ENCODE measurements at places on chromosomes 5 and 9.

DNA sequence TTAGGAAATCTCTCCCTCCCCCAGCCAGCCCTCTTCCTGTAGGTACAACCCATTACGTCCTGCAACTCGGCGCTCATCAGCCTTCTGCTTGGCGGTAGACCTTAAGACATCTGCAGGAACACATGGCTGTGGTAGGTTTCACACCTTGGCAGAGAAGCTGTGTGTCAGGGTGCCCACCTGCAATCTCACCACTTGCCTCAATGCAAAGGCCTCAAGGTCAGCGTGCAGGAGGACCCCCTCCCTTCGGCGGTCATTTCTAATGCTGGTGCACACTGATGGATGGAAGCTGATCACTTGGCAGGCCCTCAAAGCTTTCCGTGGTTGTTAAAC is 67.3 kb downstream of the CRB2 start:
- no peak for DNase-seq

DNA sequence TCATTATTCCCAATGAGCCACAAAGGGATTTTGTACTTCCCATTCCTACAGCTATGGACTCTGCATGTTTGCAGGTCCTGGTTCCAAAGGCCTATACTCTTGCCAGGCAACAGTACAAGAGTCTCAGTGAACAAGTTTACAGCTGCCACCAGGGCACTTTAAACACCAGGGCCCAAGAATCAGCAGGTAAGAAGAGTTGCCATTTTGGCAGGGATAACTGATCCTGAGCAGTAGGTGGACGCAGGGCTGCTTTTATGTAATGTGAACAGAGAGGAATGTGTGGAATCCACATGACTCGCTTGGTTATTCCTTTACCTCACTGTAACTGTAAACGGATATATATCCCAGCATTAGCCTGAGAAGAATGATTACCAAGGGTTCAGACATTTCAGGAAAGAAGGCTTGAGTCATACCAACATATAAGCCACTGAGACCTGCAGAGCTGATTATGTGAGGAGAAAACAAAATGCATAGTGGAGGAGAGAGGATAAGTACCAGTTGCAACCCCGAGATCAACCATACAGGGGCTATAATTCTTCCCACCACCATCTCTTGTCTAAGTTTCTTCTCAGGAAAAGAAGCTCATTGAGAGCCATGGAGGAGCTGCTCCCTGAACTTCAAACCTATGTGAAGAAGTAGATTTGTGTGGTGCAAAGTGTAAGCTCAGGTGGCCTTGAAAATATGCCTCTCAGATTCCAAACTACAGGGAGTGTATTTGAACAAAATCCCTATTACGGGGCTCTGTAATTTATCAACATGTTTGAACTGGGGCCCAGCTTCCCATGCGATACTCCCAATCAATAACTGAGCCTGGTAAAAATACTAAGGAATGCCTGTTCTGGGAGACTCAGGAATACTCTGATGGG is 24.6 kb downstream of the RAPGEF6 start:
- no peak for DNase-seq

DNA sequence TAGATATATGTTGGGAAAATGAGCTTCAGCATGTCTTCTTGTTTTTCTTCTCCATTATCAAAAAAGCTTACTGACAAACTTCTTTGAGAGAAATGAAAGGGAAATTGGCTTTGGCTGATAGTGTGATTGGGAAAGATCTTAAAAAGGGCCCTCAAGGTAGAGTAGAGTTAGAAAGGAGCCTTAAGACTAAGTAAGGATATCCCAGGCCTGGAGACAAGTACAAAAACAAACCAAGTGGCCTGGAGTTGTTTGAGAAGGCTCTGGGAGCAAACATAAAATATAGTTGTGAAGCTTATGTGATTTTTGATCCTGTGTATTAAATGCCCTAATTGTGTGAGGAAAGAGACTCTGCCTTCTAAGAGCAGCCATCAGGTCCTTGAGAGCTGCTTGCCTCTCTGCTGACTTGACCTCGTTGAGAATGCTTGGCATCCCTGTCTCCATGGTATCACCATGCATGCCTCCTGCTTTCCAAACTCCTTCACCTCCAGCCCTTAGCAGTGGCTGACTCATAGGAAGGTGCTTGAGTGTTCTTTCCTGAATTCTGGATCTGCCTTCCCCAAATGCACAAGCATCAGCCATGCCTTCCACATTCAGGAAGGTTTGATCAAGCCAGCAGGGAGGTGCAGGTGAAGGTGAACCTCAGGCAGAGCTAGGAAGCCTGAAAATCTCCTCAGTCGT is 78.9 kb downstream of the SMARCA2 start:
- no peak for DNase-seq

GRCh38 chr5:158847772-158848171 is 251.9 kb downstream of the EBF1 start:
- no peak for DNase-seq

DNA sequence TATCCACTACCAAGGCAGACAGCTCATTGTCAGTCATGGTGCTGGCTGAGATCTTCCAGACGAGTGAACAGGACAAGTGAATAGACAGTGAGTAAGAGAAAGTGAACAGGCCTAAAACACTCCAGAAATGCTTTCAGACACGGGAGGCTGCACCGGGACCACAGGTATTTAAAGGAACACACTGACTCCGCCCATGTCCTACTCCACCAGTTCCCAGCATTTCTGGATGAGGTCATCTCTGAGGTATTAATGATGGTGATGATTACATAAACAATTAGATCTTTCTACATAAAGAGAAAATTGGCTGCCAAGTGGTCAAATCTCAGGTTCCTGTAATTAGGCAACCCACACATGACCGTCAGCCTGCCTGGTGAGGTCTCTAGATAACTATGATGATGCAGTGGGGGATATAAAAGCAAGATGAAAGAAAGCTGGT is at the start of gene ACTBL2:
TSS of gene ACTBL2 (minus strand) at position 141 of the 436 bp plus-strand sequence. CDS start at position 37, 104 bp downstream.
- no peak for DNase-seq

GRCh38 chr9:75197561-75197960 is 109.2 kb downstream of the OSTF1 start:
- DNase-seq: no peak

- DNase-seq: no peak
These were observed 96.1 kb downstream of the ZNF462 start for GRCh38 chr9:106958955-106959657.

- DNase-seq: no peak
These were observed 8.5 kb upstream of the TNFSF8 start for GRCh38 chr9:114938687-114939575.

- no peak for DNase-seq
These were observed 211.6 kb upstream of the TMEM161B start for GRCh38 chr5:88480245-88480644.

- no peak for DNase-seq
These were observed 276.6 kb upstream of the MVB12B start for GRCh38 chr9:126049896-126050604.

- DNase-seq: peak; percentile 38
These were observed 181.8 kb downstream of the GLIS3 start for GRCh38 chr9:4117835-4118610.

- no peak for DNase-seq
These were observed 9.7 kb upstream of the ZNF354A start for GRCh38 chr5:178740181-178740557.

- no peak for DNase-seq
These were observed 61.4 kb downstream of the FAM78A start for GRCh38 chr9:131214876-131215275.

- no peak for DNase-seq
These were observed 27.9 kb upstream of the FBXL7 start for GRCh38 chr5:15472116-15472515.

- no peak for DNase-seq
These were observed 1.3 kb downstream of the C5orf15 start for GRCh38 chr5:133967124-133967523.

GRCh38 chr9:90641884-90642487 is 638 bp downstream of the DIRAS2 start:
- DNase-seq: no peak

DNA sequence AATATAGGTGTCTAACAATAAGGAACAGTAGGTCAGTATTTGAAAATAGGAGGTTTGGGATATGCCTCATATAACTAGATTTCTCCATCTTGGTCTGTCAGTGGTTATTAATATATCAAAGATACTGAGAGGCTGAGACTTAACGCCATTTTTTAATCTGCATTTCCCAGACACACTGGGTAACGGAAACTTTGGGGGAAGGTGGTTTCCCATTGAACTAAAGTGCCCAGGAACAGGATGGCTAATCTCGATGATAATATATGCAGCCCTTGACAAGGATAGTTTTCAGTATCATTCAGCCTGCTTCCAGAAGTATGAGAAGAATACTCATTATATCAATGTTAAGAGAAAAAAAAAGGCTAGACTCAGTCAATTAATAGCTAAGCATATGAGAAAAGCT is 30.7 kb downstream of the EFNA5 start:
- no peak for DNase-seq

DNA sequence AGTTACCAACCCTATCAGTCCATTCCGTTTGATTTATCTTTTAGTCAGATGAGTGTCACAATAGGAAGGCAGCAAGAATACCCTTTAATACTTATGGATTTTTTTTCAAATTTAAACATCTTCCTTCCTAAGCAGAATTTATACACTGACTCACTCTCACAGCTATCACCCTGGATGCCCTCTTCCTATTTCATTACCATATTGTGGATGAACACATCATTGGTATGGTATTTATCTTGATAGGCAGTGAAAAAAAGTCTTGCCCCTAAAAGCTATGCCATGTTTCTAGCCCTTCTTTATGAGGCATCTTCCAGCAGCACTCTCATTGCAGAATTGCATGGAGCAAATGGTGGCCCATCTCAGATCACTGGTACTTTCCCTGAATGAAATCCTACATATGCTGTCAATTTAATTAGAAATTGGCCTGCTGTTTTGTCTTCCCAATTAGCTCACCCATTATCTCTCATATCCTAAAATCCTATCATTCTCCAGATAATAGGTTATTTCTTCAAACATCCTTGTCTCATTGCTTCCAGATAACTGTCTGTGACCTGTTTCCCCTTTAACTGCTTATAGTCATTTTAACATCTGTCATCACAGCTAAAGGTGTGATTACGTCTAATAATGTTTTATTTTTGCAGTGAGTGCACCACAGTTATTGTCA is 433.5 kb upstream of the POU5F2 start:
- no peak for DNase-seq

- no peak for DNase-seq
These were observed 41.0 kb upstream of the PCSK1 start for GRCh38 chr5:96474073-96474472.

DNA sequence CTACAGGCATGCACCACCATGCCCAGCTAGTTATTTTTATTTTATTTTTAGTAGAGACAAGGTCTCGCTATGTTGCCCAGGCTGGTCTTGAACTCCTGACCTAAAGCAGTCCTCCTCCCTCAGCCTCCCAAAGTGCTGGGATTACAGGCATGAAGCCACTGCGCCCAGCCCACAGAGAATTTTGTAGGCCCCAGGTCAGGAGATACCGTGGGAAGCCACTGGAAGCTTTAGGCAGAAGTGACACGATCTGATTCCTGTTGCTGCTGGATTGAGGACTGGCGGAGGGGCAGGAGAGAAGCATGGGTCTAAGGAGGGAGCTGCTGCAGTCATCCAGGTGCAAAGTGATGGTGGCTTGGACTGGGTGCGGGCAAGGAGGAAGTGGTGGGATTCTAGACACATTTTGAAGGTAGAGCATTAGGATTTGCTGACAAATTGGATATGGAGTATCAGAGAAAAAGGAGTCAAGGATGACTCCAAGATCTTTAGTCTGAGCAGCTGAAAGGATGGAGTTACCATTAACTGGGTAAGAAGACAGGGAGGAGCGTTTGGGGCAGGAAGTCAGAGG is 20.7 kb downstream of the TCF7 start:
- DNase-seq: no peak

DNA sequence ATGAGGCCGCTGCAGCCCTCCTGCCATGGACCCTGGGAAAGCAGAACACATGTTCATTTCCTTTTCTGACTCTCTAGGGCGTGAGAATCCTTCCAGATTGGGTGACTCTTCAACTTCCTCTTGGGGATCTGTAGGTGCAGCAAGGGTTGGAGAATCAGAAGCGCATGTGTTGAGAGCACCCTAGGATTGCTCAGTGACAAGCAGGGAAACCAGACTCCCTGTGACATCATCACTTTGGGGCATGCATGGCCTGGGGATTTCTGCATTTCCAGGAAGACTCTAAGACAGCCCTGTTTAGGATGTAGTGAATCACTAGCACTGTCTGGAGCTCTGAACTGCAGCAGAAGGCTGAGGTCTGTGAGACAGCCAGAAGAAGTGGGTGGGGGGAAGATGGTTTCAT is 15.1 kb upstream of the LCP2 start:
- peak; percentile 94 for DNase-seq

- DNase-seq: no peak
These were observed 12.6 kb downstream of the ADAMTSL2 start for GRCh38 chr9:133547116-133547515.

DNA sequence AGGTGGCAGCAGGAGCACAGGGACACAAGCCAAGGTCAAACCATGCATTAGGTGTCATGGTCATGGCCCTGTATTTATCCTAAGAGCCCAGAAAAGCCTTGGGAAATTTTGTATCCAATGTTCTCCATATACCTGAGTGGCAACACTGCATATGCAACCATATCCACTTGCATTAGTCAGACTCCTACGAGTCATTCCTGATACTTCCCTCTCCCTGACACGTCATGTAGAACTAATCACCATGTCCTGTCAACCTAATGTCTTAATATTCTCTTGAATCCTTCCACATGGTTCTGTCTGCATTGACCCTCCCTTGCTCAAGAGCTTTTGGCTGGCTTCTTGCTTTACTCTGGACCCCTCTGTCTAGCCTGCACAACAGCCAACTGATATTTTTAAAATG is 9.4 kb downstream of the SCGB3A2 start:
- DNase-seq: no peak

- no peak for DNase-seq
These were observed 32.7 kb upstream of the ABCA1 start for GRCh38 chr9:104960662-104961061.

GRCh38 chr9:136582977-136583735 is 37.3 kb upstream of the NOTCH1 start:
- no peak for DNase-seq

DNA sequence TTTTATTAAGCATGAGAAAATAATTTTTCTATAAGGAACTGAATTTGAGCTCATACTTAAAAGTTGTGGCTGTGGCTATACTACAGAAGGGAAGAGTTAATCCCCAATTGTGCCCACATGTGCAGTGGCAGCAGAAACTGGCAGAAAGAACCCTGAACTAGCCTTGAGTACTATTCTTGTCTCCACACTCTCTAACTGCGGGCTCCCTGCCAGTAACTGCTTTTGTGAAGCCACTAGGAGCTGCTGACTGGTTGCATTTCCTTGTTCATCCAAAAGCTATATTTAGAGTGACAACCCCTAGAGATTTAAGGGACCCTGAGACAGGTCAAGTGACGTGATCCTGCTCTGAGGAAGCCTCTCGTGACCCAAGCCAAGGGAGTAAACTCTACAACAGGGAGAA is 238.6 kb downstream of the ELAVL2 start:
- no peak for DNase-seq

DNA sequence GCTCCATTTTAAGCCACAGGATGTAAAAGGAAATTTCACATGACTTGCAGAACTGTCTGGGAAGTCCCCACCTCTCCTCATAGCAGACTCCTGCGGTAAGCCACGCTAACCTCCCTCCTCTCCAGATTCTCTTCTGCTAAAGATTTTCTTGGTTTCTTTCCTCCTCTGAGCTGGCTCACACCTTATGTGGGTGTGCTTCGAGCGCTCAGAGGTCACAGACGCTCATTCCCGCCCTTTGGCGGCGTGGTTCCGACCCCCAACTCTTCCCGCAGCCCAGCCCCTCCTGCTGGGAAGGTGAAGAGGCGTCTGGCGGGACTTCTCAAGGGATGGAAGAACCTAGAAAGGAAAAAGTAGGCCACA is 32.9 kb upstream of the CDK20 start:
- peak; percentile 0 for DNase-seq

- no peak for DNase-seq
These were observed at the start of gene PCDHA10 for GRCh38 chr5:140855772-140856674. Gene PCDHA10 (plus strand): TSS chr5:140855897. CDS start chr5:140856049, 152 bp downstream.

GRCh38 chr9:107932046-107932445 is 442.5 kb upstream of the KLF4 start:
- no peak for DNase-seq
